ENCODE measurements at places on chromosomes 4 and X. TPM values are rescaled to one million over a fixed set of nuclear protein-coding genes. Genes with fewer than 3 reads are reported as not detected.

CTAG1B gene
- total RNA-seq, result not detected

DRD5 gene
- 1.2 TPM for total RNA-seq

P2RY4 gene
- total RNA-seq, result 0.35 TPM

TMEM31 gene
- total RNA-seq, result not detected

ZFP92 gene
- 1.5 TPM for total RNA-seq

TKTL2 gene
- not detected for total RNA-seq

GDPD2 gene
- total RNA-seq, result 0.58 TPM

CT45A3 gene
- total RNA-seq, result 0.18 TPM

LRRC66 gene
- 0.82 TPM for total RNA-seq

MAGEB6 gene
- not detected for total RNA-seq

AFF2 gene
- total RNA-seq, result 6.1 TPM

TRO gene
- total RNA-seq, result 71.2 TPM

CFP gene
- total RNA-seq, result 6.4 TPM

SRPK3 gene
- 15.1 TPM for total RNA-seq

RNF4 gene
- total RNA-seq, result 51.8 TPM
